ENCODE measurements at places on chromosomes 5 and 9.

DNA sequence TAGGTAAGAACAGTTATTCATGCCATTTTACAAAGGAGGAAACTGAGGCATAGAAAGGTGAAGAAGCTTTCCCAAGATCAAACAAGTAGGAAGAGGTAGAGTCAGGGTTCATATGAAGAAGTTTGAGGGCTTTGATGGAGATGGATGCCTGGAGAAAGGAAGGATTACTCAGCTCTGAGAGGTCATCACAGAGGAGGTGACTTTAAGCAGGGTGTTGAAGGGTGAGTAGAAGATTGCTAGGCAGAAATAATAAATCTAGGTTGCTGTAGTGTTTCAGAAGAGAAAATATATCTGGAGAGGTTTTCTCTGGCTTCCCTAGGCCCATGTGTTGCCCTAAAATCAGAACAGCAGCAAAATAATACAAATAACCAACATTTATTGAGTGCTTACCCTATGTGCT is 196.3 kb downstream of the PALM2AKAP2 start:
- DNase-seq: no peak

- DNase-seq: no peak
Observed at GRCh38 chr5:157816682-157817386, 42.1 kb downstream of the CLINT1 start.

DNA sequence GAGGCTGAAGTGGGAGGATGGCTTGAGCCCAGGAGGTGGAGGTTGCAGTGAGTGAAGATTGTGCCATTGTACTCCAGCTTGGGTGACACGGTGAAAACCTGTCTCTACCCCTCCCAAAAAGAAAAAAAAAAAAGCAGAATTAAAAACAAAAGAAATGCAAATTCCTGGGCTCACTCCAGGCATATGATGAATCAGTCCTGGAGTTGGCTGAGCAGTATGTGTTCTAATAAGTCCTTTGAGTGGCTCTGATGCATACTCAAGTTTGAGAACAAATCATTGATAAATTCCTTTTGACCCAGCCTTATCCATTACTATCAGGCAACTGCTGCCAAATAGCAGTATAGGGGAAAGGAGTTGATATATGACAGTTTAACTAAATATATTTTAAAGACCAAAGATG is 28.3 kb downstream of the UHRF2 start:
- no peak for DNase-seq

DNA sequence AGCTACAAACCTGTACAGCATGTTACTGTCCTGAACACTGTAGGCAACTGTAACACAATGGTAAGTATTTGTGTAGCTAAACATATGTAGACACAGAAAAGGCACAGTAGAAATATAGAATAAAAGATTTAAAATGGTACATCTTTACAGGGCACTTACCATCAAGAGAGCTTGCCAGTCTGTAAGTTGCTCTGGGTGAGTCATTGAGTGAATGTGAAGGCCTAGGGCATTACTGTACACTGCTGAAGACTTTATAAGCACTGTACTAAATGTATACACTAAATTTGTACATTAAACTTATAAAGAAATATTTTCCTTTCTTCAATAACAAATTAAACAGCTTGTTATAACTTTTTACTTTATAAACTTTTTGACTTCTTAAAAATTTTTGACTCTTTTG is 20.5 kb downstream of the ADRB2 start:
- no peak for DNase-seq

GRCh38 chr5:72214168-72214567 is 105.9 kb downstream of the MRPS27 start:
- DNase-seq: no peak

GRCh38 chr5:172561151-172561550 is 79.9 kb upstream of the NEURL1B start:
- no peak for DNase-seq

DNA sequence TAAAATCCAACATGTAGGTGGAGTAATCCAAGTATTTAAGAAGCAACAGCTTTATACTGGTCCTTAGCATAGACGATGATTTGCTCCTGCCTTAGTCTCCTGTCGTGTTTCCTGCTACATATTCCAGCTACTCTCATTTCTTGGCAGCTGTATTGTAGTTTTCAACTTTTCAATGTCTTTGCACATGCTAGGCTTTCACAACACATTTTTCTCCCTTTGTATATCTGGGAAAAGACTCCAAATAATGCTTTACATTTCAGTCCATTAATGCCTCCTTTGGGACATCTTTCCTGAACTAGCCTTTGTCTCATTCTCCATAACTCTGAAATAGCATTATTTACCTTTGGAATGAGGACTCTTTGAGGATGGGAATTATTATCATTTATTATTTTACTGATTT is 508.0 kb downstream of the PTPRD start:
- no peak for DNase-seq

DNA sequence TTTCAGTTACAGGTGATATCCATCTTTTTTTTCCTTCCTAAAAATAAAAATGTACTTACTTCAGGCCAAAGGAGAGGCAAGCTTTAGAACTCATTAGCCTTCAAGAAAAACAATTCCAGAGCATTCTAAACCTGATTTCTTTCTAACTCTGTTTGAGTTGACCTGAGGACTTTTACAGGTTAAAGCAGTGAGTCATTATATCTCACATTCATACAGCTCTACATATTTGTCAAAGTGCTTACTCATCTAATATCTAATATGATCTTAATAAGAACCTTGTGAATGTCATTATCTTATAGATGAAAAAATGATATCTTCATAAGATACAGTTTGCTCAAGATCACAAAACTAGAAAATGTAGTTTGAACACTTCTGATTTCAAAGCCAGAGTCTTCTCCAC is 149.2 kb upstream of the CDKN2B start:
- no peak for DNase-seq

DNA sequence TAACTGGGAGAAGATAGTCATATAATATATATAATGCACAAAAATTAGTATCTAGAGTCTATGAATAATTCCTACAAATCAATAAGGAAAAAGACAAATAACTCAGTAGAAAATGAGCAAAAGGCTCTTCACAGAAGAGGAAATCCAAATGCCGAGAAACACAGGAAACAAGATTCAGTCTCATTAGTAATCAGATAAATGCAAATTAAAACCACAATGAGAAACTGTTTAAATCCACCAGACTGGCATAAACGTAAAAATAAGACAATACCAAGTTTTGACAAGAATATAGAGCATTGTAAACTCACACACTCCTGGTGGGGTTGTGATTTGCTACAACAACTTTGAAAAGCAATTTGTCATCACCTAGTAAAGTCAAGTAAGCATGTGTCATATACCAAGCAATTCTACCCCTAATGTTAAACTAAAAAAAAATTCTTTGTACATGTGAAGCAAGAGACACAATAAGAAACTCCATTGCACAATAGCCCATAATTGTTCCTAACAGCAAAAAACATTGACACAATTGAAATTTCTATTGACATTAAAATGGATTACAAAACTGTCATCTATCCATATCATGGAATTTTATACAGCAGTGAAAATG is 21.0 kb upstream of the UBLCP1 start:
- DNase-seq: no peak

- DNase-seq: no peak
Observed at GRCh38 chr9:131799177-131799823, 59.4 kb upstream of the RAPGEF1 start.

DNA sequence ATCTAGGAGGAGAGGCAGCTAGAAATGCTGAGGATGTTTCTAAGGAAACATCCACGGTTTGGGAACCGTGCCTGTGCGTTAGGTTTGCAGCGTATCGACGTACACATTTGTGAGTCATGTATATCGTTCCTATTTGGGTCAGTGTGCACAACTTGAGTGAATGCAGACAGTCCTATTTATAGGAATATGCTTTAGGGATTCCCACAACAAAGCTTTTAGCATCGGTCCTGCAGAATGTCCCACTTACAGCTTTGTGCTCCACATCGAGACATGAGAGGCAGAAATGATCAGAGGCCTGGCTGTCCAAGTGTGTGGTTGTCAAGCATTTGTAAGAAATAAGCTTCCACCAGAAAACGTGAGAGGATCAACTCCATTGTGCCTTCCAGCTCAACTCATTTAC is 1282.7 kb upstream of the WWC1 start:
- no peak for DNase-seq

GRCh38 chr5:171600741-171601265 is 181.4 kb downstream of the FGF18 start:
- no peak for DNase-seq

GRCh38 chr5:160366230-160366629 is 4.2 kb downstream of the C1QTNF2 start:
- DNase-seq: no peak

DNA sequence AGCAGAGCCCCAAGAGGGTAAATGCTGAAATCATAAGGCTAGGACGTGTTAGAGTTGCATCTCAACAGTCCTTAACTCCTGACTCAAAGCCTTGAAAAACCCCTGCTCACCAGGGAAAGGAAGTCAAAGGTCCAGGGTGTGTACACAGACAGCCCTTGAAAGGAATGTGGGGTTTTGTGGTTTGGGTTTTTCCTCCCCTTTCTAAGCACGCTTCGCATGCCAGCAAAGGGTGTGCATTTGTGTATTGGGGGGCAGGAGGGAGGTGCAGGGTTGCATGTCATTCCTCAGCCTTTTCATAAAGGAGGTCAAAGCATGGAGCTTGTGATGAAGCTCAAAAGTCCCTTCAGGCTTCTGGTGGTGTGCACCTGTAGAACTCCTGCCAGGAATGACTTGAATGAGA is 17.3 kb upstream of the XPA start:
- peak; percentile 96 for DNase-seq

DNA sequence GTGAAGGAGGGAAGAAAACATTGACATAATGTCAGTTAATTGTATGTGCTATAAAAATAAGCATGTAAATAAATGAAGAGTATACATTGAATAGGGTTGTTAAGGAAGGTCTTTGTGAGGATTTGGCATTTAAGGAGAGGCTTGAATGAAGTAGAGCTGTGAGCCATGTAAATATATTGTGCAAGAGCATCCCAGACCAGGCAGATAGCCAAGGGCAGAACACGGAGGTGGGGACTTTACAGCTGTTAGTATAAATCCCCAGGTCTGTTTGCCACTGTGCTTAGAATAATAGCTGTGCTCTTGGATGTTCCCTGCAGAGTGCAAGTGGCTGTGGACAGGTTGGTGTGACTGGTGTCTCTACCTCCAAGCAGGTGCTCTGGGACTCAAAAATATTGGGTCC is 211.7 kb downstream of the LRRC70 start:
- DNase-seq: no peak

DNA sequence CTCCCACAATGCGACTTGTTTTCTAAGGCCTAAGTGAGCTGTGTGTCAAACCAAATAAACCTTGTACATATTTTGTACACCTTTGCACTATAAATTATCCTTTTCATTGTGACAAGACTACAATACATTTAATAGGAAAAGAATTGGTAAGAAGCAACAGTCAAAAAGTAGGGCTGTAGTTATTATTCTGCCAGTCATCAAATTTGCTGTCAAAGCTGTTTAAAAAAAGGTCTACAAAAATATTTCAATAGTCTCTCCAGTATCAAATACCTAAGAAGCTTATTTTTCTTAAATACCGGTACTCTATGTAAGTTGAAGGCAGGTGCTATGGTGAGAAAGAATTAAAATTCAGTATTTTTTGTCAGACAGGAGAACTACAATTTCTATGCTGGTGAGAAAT is 40.5 kb downstream of the TLE1 start:
- no peak for DNase-seq

- DNase-seq: no peak
Observed at GRCh38 chr5:1299961-1300360, 5.1 kb upstream of the TERT start.

- DNase-seq: no peak
Observed at GRCh38 chr9:113790093-113790492, 86.0 kb upstream of the ZNF618 start.

GRCh38 chr9:109776391-109776790 is 3.6 kb upstream of the PALM2AKAP2 start:
- no peak for DNase-seq

- DNase-seq: no peak
Observed at GRCh38 chr9:129624947-129625346, 1.0 kb upstream of the NTMT1 start.

GRCh38 chr5:4802044-4802443 is 338.1 kb upstream of the ADAMTS16 start:
- peak; percentile 17 for DNase-seq

GRCh38 chr9:4680173-4680525 is 780 bp downstream of the CDC37L1 start:
- DNase-seq: no peak

GRCh38 chr9:77453825-77454647 is 194.1 kb downstream of the GNA14 start:
- no peak for DNase-seq

- DNase-seq: no peak
Observed at GRCh38 chr9:79481846-79482477, 89.8 kb upstream of the TLE4 start.

- no peak for DNase-seq
Observed at GRCh38 chr9:83959061-83959460, 21.0 kb downstream of the HNRNPK start.

DNA sequence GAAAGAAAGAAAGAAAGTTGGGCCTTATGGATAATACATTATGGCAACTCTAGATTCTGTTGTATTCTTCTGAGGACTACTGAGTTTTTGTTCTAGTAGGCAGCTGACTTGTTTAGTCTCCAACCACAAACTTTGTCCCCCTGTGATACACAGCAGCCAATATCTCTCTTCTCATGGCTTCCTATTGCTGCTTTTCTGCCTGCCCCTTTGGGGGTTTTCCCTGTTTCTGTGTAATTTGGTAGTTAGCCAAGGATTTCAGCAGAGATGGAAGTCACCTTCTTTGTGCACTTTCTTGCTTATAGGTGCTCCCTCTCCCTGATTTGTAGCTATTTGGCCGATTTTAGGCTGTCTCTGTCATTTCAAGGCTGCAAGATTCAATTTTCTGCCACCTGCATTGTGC is 109.6 kb downstream of the FGF1 start:
- no peak for DNase-seq

DNA sequence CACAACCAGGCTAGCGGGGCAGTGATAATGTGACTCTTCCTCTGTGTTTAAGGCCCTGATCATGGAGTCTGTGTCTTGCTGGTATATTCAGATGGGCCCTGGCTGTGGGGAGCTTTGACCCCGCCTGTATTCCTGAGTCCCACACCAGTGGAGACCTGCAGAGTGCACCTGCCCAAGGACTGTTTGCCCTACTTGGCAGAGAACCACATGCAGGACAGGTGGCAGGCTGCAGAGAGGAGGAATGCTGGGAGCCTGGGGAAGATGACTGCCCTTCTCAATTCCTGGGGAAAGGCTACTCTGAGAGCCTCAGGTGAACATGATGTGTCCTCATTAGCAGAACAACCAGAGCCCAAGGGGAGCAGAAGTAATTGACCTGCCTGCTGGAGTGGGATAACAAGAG is 36.2 kb downstream of the IARS1 start:
- no peak for DNase-seq

DNA sequence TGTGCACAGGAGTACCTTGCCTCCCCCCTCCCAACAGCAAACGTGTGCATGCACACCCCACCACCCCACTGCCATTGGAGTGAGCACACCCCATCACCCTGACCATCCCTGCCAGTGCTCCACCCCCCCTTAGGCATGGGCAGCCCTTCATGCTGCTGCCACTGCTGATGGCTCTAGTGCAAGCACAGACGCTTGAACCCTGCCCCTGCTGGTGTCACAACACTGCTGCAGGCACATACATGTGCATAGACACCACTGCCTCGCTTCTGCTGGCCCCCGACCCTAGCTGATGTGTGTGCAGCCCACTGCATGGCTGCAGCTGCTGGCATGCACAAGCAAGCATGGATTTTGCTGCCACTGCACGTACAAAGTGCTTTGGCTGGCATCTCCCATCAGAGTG is 16.0 kb upstream of the RGS7BP start:
- no peak for DNase-seq
